Cardiac atrium fibroblast (primary cell): ENCODE measurements at places on chromosomes 5 and 9. TPM values are rescaled to one million over a fixed set of nuclear protein-coding genes. Genes with fewer than 3 reads are reported as not detected.

ITGA1 gene
- total RNA-seq, result 15.6 and 21.5 TPM in 2 replicates

MARVELD2 gene
- 0.32 TPM in 1 of 2 replicates, not detected in the other for total RNA-seq

CDKN2B-AS1 gene
- total RNA-seq, result 0.16 and 0.18 TPM in 2 replicates

SLCO6A1 gene
- not detected in 2 replicates for total RNA-seq

HTR1A gene
- total RNA-seq, result not detected in 2 replicates

PCDHGA6 gene
- 1.1 and 3.4 TPM in 2 replicates for total RNA-seq

AHRR gene
- 8.8 and 16.4 TPM in 2 replicates for total RNA-seq

RANBP17 gene
- total RNA-seq, result 5.6 and 16.2 TPM in 2 replicates

JAKMIP2 gene
- under 0.01 TPM in 1 of 2 replicates, not detected in the other for total RNA-seq

CRHBP gene
- 13.8 TPM in 1 of 2 replicates, not detected in the other for total RNA-seq

HSPB3 gene
- 0.81 TPM in 1 of 2 replicates, not detected in the other for total RNA-seq

OR2Y1 gene
- not detected in 2 replicates for total RNA-seq

CDKN2B gene
- 5.1 and 16.8 TPM in 2 replicates for total RNA-seq

IFNB1 gene
- not detected in 2 replicates for total RNA-seq

WNT8A gene
- total RNA-seq, result not detected in 2 replicates
